ENCODE measurements at places on chromosomes 3 and 15.
A peak's percentile ranks its signal among the peaks of the same experiment; 100 is the strongest.

GRCh38 chr3:114445233-114445632, 151.4 kb downstream of the TIGIT start:
- peak; percentile 29 for DNase-seq

DNA sequence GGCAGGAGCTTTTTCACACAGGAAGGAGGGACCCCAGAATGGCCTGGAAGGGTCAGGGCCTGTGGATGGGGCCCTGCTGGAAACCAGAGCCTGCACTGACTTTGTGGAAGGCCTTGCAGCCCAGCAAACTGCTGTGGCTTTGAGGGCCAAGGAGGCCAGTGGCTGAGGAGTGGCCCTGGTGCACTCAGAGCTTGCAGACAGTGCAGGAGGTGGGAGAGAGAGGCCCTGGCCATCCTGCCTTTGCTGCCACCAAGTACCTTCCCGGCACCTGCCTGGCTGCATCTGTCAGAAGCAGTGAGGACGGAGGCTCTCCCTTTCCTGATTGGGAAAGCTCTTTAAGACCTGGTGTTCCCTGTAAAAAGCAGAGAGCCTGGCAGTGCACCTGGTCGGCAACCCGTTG, 6.4 kb downstream of the PSTPIP1 start:
- no peak for DNase-seq

DNA sequence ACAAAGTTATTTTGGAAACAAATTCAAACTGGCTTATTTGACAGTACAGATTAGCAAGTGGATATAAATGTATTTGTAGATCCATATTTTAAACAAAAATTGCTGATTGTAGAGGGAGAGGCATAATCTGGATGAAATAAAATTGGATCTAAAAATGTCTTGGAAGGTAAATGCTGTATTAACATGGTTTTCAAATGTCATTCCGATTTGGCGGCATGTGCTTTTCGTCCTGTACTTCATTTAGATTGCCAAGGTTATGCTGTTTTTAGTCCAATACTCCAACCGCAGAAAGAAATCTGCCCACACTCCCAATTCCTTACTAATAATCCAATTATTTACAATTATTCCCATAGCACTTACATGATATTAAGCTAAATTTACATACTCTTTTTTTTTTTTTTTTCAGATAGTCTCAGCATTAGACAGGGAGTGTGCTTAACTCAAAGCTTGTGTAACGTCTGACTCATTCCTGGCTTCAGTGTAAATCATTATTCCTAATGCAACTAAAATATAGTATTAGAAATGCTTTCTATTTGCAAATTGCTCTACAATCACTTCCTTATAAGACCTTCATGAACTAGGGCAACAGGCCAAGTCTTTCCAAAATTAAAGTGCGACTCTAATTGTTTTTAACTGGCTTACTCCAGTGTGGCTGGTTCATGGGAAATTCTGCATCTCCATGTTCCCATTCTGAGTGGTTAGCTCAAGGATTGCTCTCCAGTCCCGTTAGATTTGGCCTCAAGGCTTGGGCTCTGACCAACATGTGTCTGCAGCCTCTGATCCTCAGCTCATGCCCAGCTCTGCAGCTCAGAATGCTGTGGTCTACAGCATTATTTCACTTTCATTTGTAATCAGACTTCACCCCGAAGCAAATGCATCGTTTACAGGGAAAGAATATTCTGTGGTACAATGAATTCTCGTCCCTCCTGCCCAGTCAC, 103.9 kb downstream of the FBN1 start:
- DNase-seq, result peak; percentile 93

GRCh38 chr15:67824976-67825880, at the start of gene SKOR1:
Gene SKOR1 (plus strand): TSS chr15:67825509. CDS start chr15:67825603, 94 bp downstream.
- DNase-seq, result peak; percentile 43

DNA sequence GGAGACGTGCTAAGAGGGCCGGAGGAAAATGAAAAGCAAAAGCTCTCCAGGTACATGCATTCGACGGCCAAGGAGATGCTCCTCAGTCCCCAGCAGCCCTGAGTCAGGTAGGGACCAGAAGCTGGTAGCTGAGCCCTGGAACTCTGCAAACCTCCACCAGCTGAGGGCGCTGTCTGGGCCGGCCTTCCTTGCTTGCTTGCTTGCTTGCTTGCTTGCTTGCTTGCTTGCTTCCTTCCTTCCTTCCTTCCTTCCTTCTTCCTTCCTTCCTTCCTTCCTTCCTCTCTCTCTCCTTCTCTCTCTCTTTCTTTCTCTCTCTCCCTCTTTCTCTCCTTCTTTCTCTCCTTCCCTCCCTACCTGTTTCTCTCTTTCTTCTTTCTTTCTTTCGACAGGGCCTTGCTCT, 94.6 kb upstream of the RASGRF1 start:
- no peak for DNase-seq

- DNase-seq, result peak; percentile 68
Measured at GRCh38 chr3:10738688-10739372, 77.2 kb upstream of the SLC6A11 start.

DNA sequence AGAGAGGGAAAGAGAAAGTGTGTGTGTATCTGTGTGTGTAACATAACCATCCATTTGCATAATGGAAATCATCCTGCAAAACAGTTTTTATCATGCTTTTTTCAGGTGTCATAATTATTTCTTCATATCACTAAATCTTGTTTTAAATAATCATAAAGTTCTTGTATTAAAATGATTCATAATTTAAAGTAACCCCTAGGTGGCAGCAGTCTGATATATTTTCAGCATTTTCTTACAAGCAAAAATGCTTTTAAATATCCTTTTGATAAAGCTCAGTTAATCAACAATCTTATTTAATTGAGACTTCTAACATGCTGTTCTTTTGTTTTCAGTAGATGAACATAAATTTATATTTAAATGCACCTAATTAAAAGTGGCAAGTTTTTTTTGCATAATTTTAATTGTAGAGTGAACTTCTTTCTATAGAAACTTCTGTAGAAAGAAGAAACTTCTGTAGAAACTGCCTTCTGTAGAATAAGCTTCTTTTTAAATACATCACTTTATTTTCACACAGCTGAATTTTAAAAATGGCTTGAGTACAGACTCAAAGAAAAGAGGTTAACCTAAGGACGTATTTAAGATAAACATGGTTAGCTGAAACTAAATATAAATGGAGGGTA, 72.5 kb downstream of the OPA1 start:
- peak; percentile 67 for DNase-seq

Data from fibroblast of the aortic adventitia (primary cell).